ENCODE measurements at places on chromosomes 2 and 18.

DNA sequence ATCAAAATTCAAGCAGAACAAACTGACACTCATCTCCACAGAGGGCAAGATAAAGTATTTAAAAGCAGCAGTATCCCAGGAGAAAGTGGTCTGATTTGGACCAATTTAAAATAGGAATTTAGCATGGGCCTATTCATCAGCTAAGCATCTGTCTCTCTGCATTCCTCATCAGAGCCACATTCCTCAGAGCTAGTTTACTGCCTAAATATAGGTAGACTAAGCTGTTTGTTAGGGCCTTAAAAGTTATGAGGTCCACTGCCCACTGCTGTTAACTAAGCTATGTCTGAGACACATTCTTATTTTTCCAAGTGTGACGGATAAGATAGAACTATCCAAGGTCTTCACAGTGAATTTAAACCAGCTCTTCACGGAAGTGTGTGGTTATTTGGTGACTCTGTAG, 17.6 kb downstream of the NEB start:
- DNase-seq, result no peak

GRCh38 chr2:221203856-221204255, 368.2 kb downstream of the EPHA4 start:
- DNase-seq, result no peak

DNA sequence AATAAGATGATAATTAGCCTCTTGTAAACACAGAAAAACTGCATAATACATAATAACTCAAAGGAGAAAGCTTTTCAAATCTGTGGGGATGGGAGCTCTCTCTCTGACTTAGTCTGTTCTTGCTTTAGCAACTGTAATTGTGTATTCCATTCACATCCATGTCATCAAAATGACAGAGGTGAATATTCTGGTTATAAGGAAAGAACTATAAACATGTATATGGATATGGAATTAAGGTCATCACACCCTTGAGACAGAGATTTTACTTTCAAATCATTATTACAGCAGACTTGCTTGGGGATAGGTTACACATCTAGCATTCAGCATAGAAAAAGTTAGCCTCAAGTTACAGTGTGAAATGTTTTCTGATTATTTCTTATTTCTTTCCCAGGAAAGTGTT, 497.7 kb downstream of the LRP1B start:
- DNase-seq, result no peak

- DNase-seq, result no peak
Observed at GRCh38 chr18:39550701-39551100, 1985.1 kb upstream of the CELF4 start.

DNA sequence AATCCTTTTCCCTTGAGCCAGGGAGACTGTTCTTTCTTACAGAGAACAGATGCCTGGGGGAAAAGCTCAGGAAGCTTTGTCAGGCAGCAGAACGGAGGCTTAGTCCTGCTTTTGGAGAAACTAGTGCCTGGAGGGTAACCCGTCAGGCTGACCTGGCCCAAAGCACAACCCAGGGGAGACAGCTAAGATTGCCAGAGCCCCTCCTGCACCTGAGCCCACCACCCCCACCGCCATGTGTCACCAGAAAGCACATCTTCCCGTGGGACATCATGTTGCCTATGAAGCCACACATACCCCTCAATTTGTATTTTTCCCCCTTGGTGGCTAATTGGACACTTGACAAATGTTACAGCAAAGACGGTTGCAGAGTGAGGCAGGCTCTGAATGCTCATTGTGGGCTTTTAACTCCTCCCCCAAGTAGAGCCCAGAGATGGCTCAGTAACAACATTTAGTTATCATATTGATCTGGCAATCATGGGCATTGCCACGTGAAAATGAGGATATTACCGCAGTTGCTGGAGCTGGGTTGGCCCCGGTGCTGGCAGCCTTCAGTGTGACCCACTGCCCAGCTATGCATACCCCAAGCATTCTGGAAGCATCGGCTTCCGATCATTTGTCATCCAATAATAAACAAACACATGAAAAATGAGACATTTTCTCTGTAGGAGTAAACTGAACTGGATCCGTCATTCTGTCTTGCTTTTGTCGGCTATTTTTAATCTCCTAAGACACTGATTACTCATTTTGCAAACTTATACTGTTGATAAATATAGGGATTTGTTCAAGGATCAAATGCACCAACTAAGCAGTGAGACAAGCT, 229.5 kb downstream of the ATAD2B start:
- no peak for DNase-seq

GRCh38 chr2:29444150-29444549, 328.9 kb downstream of the CLIP4 start:
- no peak for DNase-seq

DNA sequence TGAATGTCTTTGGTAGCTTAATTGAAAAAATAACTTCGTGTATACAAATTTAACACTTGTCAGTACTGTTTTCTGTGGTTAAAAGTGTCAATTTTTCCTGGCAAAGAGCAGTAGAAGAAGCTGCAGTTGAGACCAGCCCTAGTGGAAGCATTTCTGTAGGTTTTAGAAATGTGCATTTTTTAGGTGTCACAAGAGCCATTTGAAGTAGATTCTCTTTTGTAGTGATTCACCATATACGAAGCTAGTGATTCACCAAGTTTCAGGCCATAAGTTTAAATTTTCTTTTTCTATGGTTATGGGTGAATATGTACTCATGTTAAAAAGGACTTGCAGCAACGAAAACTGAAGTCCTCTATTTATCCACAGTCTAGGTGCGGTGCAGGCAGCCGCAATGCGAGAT, 4.2 kb downstream of the NABP1 start:
- no peak for DNase-seq

DNA sequence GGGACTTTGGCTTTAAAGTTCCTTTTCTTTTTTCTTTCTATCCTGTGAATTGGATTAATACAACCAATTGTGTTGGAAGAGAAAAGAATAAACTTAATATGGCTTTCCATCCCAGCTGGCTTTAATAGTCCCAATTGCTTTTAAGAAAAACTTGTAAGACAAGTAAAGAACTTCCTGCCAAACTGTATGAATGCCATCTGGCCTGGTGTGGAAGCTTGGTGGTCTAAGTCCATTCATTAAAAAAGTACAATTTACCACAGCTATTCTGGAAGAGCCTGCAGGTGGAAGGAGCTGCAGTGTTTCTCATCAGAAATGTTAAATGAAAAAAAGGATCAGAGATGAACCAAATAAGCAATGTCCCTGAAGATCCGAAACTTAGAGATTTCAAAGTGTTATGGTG, 103.9 kb downstream of the KLHL14 start:
- no peak for DNase-seq

GRCh38 chr18:25056429-25056828, 295.5 kb downstream of the ZNF521 start:
- no peak for DNase-seq

GRCh38 chr18:32455361-32455760, 15.3 kb downstream of the GAREM1 start:
- no peak for DNase-seq

GRCh38 chr2:200575957-200576356, 9.9 kb upstream of the AOX1 start:
- no peak for DNase-seq

DNA sequence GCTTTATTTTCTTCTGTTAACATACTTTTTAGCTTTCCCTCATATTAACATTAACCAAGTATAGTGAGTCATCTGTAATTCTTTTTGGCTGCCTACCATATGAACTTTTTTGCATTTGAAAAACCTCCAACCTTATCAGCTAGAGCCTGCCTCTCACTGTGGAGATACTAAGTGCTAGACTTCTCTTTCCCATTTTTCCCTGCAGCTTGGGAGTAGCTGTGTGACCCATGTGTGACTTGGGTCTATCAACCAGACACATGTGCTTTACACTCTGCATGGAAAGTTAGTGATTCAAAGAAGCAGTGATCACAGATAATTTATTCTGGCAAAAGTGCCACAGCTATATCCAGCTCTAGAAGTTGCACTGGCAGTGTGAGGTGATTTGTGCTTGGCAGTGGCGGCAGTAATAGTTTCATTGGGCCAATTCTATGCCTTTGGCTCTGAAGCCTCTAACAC, 36.3 kb downstream of the PREPL start:
- no peak for DNase-seq

GRCh38 chr2:45734336-45734735, 82.9 kb downstream of the PRKCE start:
- DNase-seq, result no peak

DNA sequence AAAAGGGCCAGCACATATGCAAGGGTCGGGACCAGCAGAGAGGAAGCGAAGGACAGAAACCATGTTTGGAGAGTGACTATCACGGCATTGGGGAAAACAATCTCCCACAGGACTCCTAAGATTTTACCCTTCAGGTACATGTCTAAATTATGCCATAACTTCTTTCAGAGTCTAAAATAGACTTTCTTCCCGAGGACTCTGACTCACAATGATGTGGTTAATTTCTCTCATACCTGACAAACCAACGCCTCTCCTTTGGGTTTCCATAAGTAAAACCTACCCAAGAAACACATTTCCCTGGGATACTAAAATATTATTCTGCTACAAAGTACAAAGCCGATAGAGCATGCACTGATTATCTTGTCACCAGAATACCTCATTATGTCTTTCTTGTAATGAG, 127.8 kb upstream of the NETO1 start:
- no peak for DNase-seq

GRCh38 chr2:16148632-16149348, 208.4 kb downstream of the MYCN start:
- DNase-seq, result no peak

DNA sequence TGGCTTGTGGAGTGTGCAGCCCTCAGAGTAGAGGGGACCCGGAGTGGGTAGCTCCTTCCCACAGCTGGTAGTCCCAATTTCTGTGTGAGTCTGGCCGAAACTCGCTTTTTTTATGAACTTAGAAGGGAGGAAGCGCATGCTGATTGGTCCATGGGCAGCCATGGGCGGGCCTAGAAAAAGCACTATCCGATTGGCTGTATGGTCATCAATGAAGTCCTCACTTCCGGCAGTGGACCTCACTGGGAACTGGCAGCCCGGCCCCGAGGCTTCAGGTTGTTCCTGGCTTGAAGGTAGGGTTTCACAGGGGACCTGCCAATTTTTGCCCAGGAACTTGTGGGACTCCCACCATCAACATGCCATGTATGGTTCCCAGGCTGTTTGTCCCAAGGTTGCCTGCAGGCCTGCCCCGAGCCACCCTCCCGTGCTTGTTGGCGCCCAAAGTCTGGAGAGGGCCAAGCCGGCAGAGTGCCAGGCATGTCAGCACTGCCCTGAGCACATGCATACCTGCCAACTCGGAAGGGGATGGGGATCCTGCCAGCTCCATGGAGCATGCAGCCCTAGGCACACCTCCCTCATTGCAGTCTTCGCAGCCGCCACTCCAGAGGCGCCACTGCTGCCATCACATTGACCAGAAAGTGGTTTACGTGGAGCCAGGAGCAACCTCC, 98.5 kb downstream of the ATP9B start:
- DNase-seq, result peak; percentile 77

DNA sequence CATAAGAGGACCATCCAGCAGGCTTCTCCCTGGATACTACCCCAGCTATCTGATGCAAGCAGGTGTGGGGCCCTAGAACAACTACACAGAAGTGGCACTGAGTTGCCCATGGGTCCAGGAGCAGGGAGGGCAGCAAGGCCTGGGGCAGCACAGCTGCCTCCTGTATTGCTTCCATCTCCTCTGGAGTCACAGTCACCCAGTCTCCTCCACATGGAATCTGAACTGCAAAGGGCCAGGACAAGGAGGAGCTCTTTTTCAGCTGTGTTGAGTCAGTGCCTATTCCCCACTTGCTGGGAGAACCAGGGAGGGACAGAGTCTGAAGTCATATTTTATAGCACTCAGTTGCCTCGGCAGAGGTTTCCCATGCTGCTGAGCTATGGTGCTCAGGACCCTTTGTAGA, 67.9 kb upstream of the ALPP start:
- DNase-seq, result no peak

GRCh38 chr2:181474222-181474881, 17.2 kb downstream of the ITGA4 start:
- no peak for DNase-seq

- DNase-seq, result no peak
Observed at GRCh38 chr18:3581890-3582289, 131.9 kb downstream of the TGIF1 start.
